Activated CD8-positive, alpha-beta T cell treated with anti-CD3 and anti-CD28 coated beads, Interleukin-2, amount 10 ng/mL, durations not matched to agents 7 days and 5 days (primary cell): ENCODE measurements at places on chromosomes 3 and 15.

DNA sequence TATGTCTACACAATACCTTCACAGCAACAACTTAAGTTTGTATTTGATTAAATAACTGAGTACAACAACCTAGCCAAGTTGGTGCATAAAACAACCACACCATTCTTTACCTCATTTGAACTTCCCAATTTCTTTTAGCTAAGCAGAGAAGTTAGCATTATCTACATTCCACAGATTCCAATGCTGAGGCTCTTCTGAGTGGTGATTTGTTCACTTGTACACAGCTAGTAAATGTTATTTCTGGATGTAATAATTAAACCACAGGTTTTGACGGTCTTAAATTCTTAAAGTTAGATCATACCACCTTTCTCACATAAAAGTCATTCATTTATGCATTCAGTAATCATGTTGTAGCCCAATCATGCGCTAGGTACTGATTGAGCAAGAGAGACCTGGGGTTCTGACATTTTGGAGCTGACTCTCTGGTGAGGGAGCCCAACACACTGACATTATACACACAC, 102.5 kb downstream of the SST start:
- H3K36me3 ChIP-seq = no peaks in the 10 kb centered on the region
- peaks cover 17% of the 10 kb centered on the region for H3K27me3 ChIP-seq
- no peaks in the 10 kb centered on the region for H3K4me1 ChIP-seq
- H3K27ac ChIP-seq = no peak overlapping the region
- no peak overlapping the region for H3K4me3 ChIP-seq

- H3K27me3 ChIP-seq = peaks cover 38% of the 10 kb centered on the region
- no peak for DNase-seq
- H3K4me3 ChIP-seq = no peak overlapping the region
- H3K36me3 ChIP-seq = no peaks in the 10 kb centered on the region
- H3K4me1 ChIP-seq = peaks cover 20% of the 10 kb centered on the region
These were observed 151.0 kb upstream of the THBS1 start for GRCh38 chr15:39429898-39430357.

GRCh38 chr3:183018421-183019192, 38.3 kb upstream of the DCUN1D1 start:
- no peaks in the 10 kb centered on the region for H3K27me3 ChIP-seq
- DNase-seq = no peak
- H3K4me1 ChIP-seq = no peaks in the 10 kb centered on the region
- no peak overlapping the region for H3K4me3 ChIP-seq
- H3K27ac ChIP-seq = peak overlapping the region; percentile 22
- H3K36me3 ChIP-seq = peaks cover 36% of the 10 kb centered on the region

DNA sequence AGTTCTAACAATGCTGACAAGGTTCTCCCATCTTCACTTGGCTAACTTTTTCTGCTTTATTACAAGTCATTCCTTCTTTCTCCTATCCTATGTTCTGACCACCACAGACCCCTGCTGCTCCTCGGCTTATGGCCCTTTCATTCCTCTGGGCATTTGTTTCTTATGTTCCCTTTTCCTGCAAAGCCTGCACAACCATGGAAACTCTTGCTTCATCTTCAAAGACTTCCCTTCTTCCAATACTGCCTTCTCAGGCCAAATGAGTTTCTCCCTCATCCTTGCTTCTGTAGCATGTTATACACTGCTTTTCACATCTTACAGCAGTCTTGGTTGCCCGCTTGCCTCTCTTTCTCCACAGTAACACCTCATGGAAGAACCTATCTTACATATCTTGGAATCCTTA, 17.9 kb upstream of the ATOSA start:
- no peak overlapping the region for H3K27ac ChIP-seq
- H3K4me1 ChIP-seq = no peaks in the 10 kb centered on the region
- DNase-seq = no peak
- no peaks in the 10 kb centered on the region for H3K36me3 ChIP-seq
- no peak overlapping the region for H3K4me3 ChIP-seq

DNA sequence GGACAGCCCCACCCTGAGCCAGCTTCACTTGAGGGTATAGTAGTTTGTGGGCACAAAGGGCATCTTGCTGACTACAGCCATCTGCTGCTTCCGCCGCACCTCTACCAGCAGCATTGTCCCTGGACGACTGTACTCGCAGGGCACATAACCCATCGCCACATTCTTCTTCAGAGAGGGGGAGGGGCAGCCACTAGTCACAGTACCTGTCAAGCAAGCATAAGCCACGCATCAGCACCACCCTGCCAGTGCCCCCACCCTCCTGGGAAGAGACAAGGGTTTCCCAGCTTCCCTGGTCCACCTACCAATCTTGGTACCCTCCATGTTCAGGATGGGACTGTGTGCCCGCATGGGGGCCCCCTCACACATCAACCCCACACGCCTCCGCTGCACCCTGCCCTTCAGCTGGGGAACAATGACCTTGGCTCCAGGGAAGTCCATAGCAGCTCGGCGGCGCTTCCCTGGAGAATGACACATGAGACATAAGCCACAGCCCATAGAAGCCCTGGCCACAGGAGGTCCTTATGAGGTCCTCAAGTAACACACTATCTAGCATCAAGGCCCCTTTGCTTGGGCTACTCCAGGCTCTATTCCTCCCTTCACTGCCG, 4.7 kb downstream of the AMT start:
- peak overlapping the region; percentile 96 for H3K27ac ChIP-seq
- DNase-seq = no peak
- peaks cover 75% of the 10 kb centered on the region for H3K4me1 ChIP-seq
- H3K4me3 ChIP-seq = no peak overlapping the region
- peaks cover 65% of the 10 kb centered on the region for H3K36me3 ChIP-seq
